ENCODE measurements at places on chromosomes 2 and 18.

- no peak for DNase-seq
Measured at GRCh38 chr2:1207962-1208510, 205.2 kb upstream of the TPO start.

GRCh38 chr2:169771021-169771420 lies 27.6 kb upstream of the SSB start:
- no peak for DNase-seq

GRCh38 chr2:232838406-232838874 lies 31.6 kb upstream of the SNORC start:
- DNase-seq, result no peak

- DNase-seq, result no peak
Measured at GRCh38 chr2:224055101-224055500, 16.0 kb upstream of the SERPINE2 start.

DNA sequence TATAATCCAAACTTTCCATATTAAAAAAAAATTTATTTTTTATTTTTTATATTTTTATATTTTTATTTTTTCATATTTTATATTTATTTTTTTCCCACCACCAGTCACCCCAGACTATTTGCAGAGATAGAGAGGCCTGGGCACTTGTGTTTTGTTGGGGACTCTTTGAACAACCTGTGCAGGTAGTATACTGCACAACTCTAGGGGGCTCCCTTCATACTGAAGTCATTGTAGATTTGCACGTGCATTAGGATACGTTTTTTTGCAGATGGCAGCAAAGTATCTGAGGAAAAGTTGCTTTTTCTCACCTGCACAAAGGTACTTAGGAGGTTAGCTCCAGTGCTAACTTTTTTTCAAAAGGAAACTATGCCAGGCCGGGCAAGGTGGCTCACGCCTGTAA lies 73.9 kb upstream of the TANC1 start:
- DNase-seq, result no peak

- DNase-seq, result no peak
Measured at GRCh38 chr2:235707411-235708096, 213.7 kb downstream of the AGAP1 start.

- DNase-seq, result no peak
Measured at GRCh38 chr2:96493072-96493471, 12.1 kb downstream of the NEURL3 start.

GRCh38 chr2:219405958-219406860 lies 12.0 kb upstream of the DES start:
- DNase-seq, result no peak

GRCh38 chr2:196105951-196106350 lies 37.3 kb upstream of the DNAH7 start:
- DNase-seq, result no peak

GRCh38 chr2:164794432-164795231 lies 47.0 kb downstream of the COBLL1 start:
- DNase-seq, result no peak

DNA sequence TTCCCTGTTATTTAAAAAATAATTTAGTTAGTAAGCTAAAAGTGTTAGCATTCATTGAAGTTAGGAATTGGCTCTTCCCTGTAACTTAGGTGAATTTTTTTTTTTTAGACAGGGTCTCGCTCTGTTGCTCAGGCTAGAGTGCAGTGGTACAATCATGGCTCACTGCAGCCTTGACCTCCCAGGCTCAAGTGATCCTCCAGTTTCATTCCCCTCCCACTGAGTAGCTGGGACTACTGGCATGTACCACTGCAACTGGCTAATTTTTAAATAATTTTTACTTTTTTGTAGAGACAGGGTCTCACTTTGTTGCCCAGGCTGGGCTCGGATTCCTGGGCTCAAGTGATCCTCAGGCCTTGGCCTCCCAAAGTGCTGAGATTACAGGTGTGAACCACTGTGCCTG lies 66.4 kb downstream of the CERS6 start:
- no peak for DNase-seq

DNA sequence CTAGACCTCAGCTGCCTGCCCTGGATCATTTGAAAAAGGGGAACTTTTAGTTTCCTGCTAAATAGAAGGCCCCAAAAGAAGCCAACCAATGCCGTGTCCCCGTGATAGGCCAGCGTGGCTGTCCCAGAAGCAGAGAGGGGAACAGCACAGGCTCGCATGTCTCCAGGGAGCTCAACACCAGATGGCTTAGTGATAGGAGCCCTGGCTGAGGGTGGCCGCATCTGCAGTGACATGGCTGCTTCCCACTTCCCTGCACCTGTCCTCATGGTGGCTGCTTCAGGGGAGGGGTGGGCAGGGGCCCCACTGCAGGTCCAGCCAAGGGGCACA lies 79.6 kb downstream of the MBP start:
- DNase-seq, result no peak

DNA sequence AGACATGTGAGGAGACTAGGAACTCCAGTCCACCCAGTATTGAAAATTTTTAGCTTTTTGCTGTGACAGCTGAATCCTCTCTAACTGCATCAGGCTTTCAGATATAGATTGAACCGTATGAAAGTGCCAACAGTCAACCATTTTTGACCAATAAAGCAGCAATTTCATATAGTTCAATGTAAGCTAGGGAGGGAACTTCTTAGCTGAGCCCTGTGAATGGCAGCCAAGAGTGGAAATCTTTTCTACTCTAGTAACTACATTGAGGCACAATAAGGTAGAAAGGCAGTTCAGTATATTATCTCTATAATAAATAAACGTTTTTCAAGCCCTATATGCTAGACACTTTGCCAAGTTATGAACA lies 96.3 kb upstream of the TANK start:
- no peak for DNase-seq
